ENCODE measurements at places on chromosomes 16 and 17. TPM values are rescaled to one million over a fixed set of nuclear protein-coding genes. Genes with fewer than 3 reads are reported as not detected.

Gene PRR15L
- 347 TPM for total RNA-seq

Gene HOXB9
- 41.5 TPM for total RNA-seq

Gene HSD17B1
- total RNA-seq: 1.7 TPM

GRCh38 chr17:32833076-32833475 lies 43.8 kb downstream of the MYO1D start:
- DNase-seq: no peak

DNA sequence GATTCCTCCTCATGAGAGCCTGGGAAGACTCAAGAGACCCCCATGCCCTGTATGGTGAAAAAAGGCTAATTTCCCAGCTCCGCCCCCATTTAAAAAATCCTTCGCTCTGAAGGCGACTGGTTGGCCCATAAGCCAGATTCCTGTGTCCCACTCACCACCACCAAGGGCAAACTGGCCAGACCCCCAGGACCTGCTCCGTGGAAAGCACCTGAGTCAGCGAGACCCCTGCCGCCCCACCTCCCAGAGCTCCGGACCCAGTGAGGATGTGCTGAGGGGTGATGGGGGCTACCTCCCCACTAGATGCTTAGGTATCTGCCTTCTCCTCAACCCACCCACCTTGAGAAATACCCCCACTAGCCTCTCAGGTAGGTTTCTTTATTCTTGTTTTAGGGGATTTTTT lies 42.2 kb downstream of the RBFOX3 start:
- no peak for DNase-seq

- DNase-seq: no peak
Observed at GRCh38 chr16:24989494-24989893, 25.7 kb downstream of the ARHGAP17 start.

- no peak for DNase-seq
Observed at GRCh38 chr16:47469227-47469626, 8.1 kb downstream of the PHKB start.

DNA sequence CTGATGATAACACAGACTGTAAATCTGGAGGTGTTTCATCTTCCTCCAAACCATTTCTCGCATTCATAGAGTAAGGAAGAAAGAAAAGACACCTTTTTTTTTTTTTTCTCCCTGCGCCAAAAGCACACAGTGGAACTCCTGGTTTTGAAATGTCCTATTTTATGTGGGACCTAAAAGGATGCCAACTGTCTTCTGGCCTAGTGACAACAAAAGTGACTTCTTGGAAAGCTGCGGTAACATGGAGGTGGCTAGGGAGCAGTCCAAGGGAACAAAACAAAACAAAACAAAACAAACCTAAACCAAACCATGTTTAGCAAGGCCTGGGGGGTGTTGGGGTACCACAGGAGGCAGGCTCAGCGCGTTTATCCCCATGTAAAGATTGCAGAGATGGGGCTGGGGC lies 174.8 kb downstream of the XYLT1 start:
- DNase-seq: no peak
